Adipocyte (in vitro differentiated cells): ENCODE measurements at places on chromosomes 5 and 9.

- DNase-seq: no peak
These were observed 46.3 kb downstream of the AOPEP start for GRCh38 chr9:94772639-94773303.

DNA sequence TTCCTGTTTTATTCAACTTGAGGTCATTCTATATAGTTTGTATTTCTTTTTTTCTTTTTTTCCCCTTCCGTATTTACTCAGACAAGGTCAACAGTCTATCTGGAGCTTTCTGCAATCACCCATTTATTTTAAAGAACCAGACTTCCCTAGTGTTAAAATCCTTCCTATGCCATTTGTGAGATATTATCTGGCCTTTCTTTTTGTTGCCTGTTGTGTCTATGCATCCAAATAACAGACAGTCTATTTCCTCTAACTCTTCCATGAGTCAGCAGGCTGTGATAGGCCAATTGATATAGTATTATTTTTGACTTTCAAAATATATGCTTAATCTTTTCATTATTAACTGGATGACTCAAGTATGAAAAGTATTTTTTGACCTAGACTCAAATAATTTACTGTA is 291.2 kb upstream of the PTPRD start:
- no peak for DNase-seq

DNA sequence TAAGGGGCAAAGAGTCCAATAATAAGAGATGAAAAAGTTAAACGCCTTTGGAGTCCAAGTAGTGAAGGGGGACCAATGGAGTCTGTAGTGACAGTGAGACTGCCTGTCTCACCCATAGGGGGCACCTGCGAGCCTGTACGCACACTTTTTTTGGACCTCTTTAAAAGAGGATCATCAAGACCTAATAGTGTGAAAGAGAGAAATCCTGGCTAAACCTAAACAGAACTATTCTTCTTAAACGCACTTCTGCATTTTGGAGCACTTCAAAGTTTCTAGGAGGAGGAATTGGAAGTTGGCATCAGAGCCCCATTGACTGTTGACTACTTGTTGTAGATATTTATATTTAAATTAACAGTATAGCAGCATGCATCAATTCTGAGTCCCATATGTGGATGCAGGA is 636.1 kb upstream of the KLF4 start:
- DNase-seq: no peak

GRCh38 chr9:95845751-95846150 is 29.7 kb upstream of the ERCC6L2 start:
- peak; percentile 74 for DNase-seq

DNA sequence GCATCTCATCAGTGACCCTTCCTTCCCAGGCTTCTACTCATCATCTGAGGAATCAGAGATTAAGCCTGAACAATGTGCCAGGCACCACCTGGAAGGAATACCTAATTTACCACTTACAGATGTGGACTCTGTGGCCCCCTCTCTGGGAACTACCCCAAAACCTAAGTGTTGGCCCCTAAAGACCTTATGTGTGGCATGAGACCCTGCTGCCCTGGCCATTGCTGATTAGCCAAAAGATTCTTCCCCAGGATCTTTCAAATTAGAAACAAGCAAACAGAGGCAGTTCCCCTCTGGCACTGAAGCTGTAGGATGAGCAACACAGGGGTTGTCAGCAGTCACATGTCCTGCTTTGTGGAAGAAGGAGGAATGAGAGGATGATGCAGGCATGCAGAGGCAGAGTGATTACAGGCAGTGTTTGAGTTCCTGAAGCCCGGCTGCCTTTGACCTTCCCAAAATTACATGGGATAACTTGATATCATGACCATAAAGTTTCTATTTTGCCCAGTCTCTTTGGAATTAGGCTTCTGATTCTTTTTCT is 10.6 kb downstream of the SPINK4 start:
- peak; percentile 59 for DNase-seq

GRCh38 chr5:119743927-119744326 is 114.6 kb downstream of the FAM170A start:
- peak; percentile 26 for DNase-seq

DNA sequence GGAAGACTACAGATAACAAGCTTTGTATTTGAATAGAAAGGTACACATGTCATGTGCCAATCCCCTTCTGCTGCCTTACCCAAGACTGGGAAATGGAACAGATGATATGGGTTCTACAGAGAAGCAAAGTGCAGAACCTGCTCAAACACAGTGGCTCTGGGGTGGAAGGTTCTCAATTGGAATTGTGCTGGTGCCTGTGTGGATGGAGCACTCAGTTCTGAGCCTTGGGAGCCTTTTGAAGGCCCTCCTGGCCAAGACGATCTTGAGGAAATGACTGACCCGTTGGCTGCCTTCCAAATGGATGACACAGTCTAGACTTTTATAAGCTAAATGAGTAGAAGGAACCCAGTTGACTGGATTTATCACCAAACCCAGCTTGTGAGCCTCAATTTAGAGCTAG is 4.2 kb upstream of the PRSS3 start:
- no peak for DNase-seq

GRCh38 chr9:9563817-9564216 is 1049.0 kb downstream of the PTPRD start:
- DNase-seq: no peak

DNA sequence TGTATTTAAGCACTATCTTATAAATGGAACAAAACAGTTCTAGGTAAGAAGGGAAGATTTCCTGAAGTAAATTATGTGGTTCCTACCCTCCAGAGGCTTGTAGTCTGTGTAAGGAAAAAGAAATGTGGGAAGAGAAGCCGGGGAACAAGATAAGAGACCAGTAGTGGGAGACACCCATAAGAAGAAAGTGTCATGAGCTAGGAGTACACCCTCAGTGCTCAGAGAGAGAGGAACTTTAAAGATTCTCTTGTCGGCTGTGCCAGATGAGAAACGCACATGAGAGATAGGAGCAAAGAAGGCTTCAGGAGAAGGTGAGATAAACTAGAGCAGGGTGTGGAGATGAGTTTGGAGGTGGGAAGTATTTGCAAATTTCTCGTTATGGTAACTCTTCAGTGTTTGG is 18.1 kb downstream of the SLC36A1 start:
- no peak for DNase-seq

DNA sequence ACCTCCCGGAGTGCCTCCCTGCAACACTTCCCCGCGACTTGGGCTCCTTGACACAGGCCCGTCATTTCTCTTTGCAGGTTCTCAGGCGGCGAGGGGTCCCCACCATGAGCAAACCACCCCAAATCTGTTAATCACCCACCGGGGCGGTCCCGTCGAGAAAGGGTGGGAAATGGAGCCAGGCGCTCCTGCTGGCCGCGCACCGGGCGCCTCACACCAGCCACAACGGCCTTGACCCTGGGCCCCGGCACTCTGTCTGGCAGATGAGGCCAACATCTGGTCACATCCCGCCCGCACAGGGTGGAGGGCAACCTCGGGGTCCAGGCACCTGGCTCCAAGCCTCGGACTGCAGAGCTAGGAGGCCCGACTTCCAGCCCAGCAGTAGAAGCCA is 776 bp upstream of the TERT start:
- DNase-seq: no peak

- peak; percentile 34 for DNase-seq
These were observed 40.4 kb downstream of the SAR1B start for GRCh38 chr5:134592141-134592746.

DNA sequence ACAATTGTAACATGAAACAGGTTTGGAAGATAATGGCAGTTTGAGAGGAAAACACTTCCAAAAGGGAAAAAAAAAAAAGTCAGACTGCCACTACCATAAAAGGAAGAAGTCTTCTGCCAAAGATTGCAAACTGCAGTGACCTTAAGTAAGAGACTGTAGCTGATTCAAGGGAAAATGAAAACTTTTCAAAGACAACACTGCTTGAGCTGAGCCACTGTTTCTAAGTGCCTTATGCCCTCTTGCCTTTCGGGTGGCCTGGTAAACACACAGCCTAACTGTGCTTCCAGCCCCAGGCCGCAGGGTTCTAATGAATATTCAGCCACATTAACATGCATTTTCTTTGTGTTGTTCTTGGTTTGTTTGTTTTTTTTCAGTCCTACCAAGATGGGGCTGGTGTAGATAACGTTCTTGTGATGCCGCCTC is 354.6 kb downstream of the BNC2 start:
- DNase-seq: peak; percentile 79

DNA sequence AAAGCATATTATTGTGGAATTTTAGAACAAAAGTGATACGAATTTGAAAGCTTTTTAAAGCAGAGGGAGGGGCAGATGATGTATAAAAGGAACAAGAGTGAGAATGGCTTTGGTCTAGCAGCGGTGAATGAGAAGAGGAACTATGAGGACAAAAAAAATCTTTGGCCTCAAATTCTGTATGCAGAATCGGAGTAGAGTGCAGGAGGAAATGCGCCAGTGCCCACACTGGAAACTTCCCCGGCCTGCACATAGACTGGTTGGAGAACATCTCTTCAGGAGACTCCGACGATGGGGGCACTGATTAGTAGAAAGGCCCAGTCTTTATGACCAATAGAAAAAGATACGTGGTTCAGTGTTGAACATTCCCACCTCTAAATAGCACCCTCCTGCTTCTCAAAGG is 51.3 kb downstream of the SLC46A2 start:
- no peak for DNase-seq

GRCh38 chr5:163604013-163604412 is 98.6 kb downstream of the MAT2B start:
- DNase-seq: no peak

DNA sequence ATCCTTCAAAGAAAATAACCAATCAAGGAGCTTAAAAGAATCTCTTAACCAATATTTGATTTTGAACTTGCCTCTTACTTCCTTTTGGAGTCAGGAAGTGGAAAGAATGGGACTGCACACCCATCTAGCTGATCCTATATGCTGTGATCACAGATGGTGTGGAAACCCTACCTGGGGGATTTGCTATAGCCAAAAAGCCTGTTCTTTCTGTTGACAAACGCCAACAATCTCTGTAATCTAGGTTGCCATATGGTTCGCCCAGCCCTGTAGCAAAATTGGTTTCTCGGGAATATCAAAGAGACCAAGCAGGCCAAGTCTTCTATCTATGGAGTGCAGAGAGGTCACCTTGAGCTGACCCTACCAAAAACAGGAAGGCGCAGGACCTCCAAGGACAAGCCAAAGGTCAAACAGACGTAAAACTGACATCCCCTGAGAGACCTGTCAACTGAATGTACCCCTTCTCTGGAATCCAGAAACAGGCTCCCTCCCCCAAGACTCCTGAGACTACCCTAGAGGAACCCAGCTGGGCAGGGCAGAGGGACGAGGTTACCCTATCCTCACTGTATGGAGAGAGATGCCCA is 19.4 kb downstream of the NRG2 start:
- no peak for DNase-seq

GRCh38 chr5:151571270-151572173 is 19.6 kb downstream of the FAT2 start:
- DNase-seq: no peak

- DNase-seq: no peak
These were observed 290.5 kb upstream of the TAS2R1 start for GRCh38 chr5:9920697-9921096.

- DNase-seq: no peak
These were observed 480.9 kb downstream of the MTRR start for GRCh38 chr5:8349855-8350254.

- peak; percentile 60 for DNase-seq
These were observed 674 bp downstream of the C5orf15 start for GRCh38 chr5:133967698-133968203.

GRCh38 chr9:136769710-136770191 is 5.4 kb upstream of the LCN15 start:
- peak; percentile 48 for DNase-seq

- no peak for DNase-seq
These were observed 4.6 kb downstream of the ADAMTSL2 start for GRCh38 chr9:133538851-133539833.

GRCh38 chr9:1882711-1883403 is 132.3 kb upstream of the SMARCA2 start:
- no peak for DNase-seq

DNA sequence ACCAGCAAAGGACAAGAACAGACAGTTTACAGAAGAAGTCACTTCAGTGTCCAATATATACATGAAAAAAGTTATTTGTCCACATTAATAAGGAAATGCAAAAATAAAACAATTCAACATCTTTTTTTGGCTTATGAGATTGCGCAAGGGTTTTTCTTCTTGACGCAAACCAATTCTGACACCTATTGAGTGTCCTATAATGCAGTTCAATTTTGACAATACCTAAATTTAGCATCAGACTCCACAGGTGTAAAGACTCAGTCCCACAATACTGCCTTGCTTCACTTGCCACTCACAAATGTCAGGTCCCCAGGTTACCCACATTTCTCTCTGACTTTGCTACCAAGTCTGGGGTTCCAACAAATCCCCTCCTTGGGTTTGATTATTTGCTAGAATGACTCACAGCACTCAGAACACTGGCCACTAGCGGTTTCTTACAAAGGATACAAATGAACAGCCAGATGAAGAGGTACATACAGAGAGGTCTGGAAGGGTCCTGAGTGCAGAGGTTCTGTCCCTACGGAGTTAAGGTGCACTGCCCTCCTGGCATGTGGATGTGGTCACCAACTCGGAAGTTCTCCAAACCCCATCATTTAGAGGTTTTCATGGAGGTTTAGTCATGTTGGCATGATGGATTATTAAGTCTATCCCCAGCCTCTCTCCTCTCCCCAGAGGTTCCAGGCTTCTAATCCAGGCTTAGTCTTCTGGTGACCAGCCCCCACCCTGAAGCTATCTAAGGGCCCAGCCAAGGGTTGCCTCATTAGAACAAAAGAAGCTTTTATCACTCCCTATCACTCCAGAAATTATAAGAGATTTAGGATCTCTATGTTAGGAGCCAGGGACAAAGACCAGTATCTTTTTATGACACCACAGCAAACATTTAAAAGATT is 27.0 kb upstream of the SLC22A5 start:
- DNase-seq: peak; percentile 37

DNA sequence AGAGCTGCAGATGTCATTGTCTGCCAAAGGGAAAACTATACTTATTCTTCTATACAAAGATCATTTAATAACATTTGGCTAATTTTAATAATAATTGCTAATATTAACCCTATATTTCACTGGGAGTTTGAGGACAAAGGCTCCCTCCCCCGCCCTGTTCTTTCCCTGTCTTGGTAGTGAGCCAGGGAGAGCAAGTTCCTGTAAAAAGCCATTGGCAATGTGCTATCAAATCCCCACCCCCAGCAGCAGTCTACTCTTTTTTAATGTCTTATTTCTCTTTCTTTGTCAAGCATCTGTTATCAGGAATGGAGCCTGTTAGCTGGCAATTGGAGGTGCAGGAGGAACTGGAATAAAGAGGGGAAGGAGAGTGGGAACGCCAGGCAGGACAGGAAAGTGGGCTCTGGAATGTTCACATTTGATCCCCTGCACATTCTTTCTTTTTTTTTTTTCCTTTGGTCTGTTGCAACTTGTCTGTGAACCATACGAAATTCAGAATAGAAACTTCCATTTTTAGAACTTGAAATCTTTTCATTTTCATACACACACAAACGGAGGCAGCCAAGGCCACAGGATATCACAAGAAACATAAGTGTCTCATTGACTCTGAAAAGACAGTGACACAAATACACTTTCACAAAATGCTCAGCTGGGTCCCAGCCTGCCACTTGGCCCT is 664.8 kb upstream of the ZNF608 start:
- peak; percentile 73 for DNase-seq

GRCh38 chr5:33891788-33892619 is at the start of gene ADAMTS12:
Gene ADAMTS12 (minus strand): TSS chr5:33891990. CDS start chr5:33891856, 134 bp downstream.
- peak; percentile 84 for DNase-seq
